CD4-positive, alpha-beta T cell treated with Interferon alpha-2 for 1 hour (primary cell): ENCODE measurements at places on chromosomes 6 and 20.

GRCh38 chr20:15618912-15619311 is 954.3 kb downstream of the KIF16B start:
- DNase-seq = no peak

DNA sequence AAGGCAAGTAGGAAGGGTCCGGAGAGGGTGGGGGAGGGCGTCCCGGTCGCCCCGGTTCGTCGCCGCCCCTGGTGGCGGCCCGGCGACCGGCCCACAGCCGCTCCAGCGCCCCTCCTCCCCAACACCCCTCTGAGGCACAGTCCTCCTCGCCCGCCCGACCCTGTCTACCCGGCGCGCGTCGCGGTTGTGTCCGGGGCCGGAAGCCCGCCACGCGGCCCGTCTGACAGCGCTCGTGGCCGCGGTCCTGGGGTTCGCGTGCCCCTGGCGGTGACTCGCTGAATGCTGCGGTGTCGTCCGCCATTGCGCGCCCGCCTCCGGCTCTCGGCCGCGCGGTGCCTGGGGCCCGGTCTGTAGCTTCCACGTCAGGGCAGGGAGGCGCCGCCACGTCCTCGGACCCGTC is 335.3 kb upstream of the DEFB115 start:
- DNase-seq = no peak

DNA sequence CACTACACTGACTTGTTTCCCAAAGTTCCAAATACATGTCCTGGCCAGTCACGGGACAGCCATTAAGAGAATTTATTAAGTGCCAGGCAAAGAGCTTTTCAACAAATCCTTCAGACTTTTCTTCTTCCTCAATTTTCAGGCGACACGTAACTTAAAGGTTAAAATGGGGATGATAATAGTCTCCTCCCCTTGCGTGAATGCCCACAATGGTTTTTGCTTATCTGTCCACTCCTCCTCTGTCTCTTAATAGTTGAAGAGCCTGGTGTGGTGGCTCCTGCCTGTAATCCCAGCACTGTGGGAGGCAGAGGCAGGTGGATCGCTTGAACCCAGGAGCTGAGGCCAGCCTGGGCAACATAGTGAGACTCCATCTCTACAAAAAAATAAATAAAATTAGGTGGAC is 11.4 kb upstream of the PARD6B start:
- no peak for DNase-seq

DNA sequence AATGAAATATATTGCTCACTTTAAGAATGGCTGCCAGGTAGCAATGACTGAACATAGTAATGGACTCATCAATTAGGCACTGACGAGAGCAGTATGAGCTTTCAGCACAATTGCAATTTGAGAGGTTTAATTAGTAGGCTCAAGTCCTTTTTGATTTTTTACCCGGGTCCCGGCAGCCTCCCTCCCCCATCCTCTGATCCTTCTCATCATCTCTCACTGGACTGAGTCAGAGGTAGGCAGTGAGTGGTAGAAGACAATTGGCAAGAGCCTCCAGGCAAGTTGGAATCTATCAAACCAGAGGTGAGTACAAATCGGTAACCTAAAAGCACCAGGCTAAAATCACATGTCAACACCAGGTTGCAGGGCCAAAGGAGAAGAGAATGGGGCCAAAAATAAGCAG is 107.9 kb downstream of the DCDC2 start:
- DNase-seq = no peak
